Cardiac septum (tissue), 1 donor: ENCODE measurements at places on chromosomes 13 and 19. TPM values are rescaled to one million over a fixed set of nuclear protein-coding genes. Genes with fewer than 3 reads are reported as not detected.

The HSPB6 gene
- 863 TPM for total RNA-seq

The C13orf42 gene
- not detected for total RNA-seq

DNA sequence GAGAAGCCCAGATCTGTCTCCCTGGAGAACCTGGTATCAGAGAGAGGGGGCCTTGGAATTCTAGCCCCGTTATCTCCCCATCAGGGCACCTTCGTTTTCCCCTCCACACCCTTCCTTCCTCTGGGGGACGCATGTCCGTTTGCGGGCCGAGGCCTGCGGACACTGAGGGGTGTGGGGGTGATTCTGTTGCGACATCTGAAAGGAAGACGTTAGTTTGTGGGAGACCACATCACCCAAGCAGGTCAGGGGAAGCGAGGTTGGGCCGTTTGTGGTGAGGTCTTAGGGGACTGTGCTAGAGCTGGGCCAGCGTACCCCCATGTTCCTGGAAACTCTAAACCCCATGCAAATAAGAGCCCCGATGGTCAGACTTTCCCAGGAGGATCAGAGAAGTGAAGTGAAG is 3.7 kb upstream of the HSH2D start:
- DNase-seq: no peak

DNA sequence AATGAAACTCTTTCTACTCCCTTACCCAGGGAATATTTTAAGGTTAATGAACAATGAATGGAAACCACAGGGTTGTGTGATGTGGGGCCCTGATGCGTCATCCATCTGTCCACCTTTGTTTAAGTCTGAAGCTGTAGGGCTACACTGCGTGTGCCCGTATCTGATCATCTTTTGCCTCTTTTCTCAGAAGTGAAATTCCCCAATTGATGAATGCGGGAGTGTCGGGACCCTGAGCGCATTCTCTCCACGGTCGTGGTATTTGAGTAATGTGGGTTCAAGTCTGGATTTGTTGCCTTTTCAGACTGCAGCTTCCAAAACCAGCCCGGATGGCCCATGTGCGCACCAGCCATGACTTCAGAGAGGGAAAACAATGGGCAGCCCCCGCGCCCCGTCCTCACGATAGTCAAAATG is 112.3 kb downstream of the COL4A2 start:
- no peak for DNase-seq

DNA sequence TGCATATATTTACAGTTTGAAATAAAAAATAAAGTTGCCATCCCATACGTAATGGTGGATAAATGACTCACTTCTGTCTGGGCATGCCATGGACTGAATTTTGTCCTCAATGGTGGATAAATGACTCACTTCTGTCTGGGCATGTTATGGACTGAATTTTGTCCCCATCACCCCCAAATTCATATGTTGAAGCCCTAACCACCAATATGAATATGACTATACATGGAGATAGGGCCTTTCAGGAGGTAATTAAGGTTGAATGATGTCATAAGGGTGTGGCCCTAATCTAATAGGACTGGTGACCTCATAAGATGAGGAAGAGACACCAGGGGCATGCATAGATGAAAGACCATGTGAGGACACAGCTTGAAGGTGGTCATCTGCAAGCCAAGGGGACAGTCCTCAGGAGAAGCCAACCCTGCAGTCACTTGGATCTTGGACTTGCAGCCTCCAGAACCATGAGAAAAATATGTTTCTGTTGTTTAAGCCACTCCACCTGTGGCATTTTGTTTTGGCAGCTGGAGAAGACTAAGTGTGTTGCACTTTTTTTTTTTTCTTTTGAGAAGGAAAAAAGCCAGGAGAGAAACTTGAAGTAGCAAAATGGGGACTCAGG is 41.8 kb downstream of the RFC3 start:
- no peak for DNase-seq
